ENCODE measurements at places on chromosomes 2 and 18.

DNA sequence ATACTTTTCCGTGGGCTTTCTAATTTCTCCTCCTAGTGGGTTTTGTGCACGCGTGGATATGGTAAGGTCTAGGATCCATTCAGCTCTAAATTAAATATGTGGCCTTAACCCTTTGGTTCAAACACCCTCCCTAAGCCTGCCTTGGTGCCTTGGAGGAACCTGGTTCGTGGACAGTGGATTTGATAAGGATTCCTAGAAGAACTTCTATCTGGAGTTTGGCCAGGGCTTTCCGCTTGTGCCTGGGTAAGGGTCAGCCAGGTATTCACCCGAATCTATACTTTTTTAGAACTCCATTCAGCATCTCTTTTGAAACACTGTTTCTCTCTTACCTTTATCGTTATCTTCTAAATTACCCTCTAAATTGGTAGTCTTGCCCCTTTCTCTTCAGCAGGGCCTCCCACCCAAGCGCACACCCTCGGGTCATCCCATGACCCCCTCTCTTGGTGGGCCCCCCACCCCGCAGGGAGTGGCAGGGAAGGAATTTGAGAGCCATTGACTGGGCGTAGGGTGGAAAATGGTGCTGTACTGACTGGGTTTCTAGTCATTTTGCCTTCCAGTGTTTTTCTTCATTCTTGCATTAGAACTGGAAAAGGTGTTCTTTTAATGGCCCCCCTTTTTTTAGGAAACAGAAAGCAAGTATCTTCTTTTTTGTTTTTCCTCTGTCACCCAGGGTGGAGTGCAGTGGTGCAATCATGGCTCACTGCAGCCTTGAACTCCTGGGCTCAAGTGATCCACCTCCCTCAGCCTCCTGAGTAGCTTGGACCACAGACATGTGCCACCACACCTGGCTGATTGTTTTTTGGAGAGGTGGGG, 1.8 kb downstream of the SOCS6 start:
- DNase-seq, result no peak

DNA sequence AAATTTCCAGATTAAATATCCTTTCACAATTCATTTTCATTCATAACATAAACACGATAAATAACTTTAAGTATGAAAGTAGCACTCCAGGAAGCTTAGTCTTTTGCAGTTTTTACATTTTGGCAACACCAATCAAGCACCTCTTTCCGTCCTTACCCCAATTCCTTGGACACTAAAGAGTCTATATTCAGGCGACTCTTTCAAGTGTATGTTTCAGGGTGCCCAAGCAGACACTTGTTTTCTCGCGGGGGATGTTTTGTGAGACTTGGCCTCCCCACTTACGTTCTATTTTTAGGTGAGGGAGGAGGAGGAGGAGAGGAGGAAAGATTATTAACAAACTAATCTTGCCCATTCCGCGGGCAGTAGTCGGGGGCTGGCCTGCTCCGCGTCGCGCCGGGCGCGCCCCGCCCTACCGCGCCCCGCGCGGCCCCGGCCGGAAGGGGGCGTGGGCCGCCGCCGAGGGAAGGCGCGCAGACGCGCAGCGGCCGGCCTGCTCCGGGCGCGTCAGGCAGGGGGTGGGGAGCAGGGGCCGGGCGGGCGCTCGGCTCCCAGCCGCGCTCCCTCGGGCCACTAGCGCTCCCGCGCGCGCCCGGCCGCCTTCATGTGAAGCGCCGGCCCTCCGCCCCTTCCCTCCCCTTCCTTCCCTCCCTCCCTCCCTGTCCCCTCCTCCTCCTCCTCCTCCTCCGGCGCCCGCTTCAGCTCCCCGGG, at the start of gene ITPRID2:
TSS of gene ITPRID2 (plus strand) at position 473 of the 708 bp plus-strand sequence. CDS start 337 bp downstream, outside the sequence.
- peak; percentile 96 for DNase-seq

- no peak for DNase-seq
These were observed 484 bp downstream of the APCDD1 start for GRCh38 chr18:10454681-10455557.

DNA sequence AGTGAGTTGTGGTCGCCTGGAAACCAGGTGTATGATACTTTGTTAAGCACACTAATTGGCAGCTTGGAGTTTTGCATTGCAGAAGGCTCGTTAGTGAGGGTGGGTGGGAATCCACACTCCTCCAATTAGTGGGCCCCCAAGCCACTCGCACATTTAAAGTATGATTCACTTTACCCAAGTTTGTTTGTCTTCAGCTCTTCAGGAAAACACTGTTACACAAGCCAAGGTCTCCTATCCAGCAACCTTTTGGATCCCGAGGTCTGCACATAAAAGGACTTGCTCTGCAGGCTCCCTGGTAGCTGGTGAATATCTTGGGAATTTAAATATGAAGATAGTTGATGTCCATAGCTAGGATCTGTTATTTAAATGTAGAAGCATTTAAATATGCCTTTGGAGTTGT, 66.1 kb downstream of the NPAS2 start:
- DNase-seq, result no peak

- no peak for DNase-seq
These were observed 56.3 kb downstream of the GLI2 start for GRCh38 chr2:120791962-120792297.

DNA sequence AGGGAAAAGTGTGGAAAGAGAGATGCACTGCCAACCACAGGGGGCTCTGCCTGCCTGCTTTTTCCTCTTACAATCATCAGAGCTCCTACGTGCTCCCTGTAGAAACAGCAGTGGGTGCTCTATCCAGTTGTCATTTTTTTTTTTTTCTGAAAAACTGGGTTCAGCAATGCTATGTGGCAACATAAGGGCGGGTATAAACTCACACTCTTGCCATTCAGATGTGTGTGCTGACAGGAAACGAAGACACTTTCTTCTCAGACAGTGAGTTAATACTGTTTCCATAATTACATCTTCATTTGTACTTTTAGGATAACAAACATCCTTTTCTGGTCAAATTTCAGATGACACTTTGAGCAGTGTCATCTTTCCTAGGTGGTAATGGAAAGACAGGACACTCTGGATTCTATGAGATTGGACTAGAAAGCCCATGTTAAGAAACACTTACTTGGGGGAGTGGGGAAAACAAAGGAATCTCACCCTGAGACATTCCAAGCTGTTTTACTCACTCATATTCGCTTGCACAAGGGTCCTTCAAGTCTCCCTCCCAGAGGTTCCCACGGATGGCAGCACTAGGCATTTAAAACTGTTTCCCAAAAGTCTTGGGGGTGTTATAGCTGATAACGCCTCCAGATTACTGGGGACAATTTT, 41.3 kb downstream of the CCDC93 start:
- DNase-seq, result no peak

DNA sequence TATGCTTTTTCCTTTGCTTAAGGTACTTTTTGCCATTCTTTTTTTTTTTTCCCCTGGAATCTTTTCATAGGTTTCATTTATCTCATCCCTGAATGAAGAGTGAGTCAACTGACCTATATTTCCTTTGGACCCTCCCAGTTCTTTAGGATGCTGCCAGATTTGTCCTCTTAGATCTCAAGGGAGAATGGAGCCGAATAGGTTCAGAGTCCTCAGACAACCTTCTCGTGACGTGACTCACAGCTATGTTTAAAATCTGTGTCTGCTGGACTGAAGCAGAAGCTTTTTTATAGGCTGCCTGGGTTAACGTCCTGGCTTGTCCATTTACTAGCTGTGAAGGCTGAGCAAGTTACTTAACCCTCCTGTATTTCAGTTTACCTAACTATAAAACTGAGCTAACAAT, 358.6 kb downstream of the DLGAP1 start:
- DNase-seq, result no peak

DNA sequence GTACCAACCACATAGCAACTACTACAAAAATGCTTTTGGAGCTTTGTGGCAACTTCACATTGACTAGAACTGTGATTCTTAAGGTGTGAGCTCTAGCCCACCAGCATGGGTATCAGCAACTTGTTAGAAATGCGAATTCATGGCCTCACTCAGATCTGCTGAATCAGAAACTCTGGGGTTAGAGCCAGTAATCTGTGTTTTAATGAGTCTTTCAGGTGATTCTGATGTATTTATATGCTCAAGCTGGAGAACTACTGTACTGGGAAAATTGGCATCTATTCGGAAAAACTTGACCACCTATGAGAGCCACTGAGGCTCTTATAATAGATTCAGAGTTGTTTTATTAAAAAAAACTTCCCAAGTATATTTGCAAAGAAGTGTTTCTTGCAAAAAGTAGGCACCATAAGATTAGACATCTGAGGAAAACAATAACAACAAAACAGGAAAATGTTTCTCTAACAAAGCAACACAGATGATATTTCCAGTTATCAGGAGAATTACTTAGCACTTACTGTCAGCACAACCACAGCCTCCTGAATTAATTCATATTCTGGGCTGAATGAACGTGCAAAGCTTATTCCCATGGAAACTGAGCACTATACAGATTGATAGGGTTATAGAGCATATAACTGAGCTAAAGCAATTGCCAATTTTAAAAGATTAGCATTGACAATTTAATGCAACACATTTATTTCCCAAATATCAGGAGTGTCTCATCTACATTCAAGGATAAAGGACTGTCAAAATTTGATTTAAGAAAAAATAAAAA, 71.6 kb downstream of the NCKAP5 start:
- DNase-seq, result no peak

DNA sequence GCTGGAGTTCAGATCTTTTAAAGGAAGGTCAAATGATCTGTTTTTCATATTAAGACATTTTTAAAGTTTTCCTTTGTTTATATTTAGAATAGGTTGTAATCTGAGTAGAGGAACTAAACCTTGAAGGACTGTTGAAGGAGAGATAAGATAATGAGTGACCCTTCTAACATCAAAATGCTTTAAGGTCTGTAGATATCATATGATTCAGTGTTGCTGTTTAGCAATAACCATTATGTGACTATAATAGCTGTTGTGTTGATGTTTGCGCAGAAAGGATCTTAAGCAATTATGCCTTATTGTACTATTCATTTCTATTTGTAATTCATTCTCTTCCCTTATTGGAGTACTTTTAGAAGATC, 60.0 kb downstream of the SLC16A14 start:
- peak; percentile 29 for DNase-seq

GRCh38 chr18:2879889-2880288, 33.1 kb downstream of the EMILIN2 start:
- no peak for DNase-seq

DNA sequence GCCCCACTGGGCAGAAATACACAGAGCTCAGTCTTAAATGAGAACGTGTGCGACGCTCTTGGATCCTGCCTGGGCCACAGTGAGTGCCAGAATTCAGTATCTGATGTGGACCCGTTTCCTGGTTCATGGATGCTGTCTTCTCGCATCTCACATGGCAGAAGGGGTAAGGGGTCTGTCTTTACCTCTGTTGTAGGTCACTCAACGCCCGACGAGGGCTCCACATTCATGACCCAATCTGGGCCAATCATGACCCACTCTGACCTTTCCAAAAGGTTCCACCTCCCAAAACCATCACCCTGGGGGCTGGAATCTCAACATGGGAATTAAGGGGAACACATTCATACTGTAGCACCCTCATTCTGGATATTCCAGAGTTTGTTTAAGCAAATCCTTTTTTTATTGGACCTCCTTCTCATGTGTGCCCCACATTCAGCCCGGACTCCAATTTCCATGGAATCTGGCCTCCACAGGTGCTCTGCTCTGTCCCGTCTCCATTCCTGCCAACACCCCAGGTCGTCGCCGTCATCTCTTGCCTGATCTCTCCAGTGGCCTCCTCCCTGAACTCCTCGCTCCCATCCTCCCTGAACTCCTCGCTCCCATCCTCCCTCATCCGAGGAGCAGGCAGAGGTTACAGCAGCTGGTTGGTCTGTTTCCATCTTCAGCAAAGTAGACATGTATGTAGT, 78.9 kb upstream of the OTOS start:
- no peak for DNase-seq

DNA sequence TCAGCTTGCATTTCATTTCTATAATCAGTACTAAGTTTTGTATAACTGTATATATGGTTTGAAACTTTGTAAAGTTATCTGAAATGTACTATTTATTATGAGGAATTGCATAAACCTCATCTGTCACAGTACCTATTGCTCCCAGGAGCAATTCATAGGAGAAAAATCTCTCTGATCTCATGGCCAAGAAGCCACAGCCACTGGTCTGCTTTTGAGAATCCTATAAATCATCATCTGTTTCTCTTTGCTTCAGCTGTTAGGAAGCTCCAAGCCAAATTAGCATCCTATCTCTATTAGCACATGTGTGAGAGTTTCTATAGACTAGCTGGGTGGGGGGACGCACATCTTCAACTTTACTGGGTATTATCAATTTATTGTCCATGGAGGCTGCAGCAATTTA, 210.3 kb downstream of the CYP26B1 start:
- no peak for DNase-seq

DNA sequence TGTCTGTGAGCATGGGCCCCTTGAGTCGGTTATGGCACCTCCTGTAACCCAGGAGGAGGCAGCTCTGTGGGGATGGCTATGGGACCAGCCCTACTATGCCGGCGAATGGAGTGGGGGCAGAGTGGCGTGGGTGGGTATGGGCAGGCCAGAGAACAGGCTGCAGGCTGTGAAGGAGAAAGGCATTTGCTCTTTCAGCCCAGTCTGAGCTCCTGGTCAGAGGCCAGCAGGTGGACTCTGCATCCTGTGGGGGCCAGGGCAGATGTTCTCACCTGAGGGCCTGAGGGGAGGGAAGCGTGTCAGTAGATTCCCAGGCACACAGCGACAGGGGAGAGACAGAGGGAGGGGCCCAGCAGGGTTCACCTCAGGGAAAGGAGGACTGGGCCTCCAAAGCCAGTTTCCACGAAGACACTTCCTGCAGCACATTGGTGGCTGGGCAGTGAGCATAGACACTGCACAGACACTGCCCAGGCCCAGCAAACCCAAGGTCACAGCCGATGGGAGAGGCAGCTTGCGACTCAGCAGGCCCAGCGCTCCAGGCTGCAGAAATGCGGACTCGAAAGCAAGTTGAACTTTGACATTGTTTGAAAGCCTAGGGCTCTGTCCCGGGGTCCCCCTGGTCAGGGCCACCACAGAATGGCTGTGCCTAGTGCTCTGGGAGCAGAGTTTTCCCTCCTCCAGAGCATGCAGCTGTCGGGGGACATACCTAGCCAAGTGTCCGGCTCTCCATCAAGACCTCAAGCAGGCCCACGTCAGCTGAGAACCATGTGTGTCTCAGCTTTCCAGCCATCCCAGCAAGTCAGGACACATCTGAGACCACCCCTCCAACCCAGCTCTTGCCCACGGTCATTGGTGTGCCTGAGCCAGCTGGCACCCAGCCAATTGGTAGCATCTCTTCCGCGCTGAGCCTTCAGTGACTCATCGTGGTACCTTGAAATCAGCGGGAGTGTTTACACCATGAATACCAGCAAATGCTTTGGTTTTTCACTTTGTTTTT, 53.8 kb downstream of the TGOLN2 start:
- DNase-seq, result no peak

DNA sequence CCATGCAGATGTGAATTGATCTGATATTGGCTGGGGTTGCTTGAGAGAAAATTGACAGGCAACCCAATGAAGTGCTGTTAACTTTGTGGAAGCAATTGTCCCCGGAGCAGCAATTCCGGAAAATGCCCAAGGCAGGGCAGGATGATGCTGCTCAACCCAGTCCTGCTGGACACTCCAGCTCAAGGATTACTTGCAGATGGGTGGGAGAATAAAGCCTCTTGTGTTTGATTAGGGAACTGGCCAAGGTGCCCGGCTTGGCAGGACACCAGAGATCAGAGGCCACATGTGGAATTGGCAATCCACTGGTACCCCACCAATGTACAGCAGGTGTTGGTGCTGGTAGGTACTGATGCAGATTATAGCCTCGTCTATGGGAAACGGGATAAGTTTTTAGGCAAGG, 12.3 kb upstream of the C2orf42 start:
- DNase-seq, result no peak

GRCh38 chr2:231521-232185, 32.2 kb downstream of the SH3YL1 start:
- no peak for DNase-seq

All from hematopoietic multipotent progenitor cell treated with erythropoietin and hydrocortisone succinate and interleukin-3 and kit ligand, for 4 days (in vitro differentiated cells).